ENCODE measurements at places on chromosomes 7 and 10.

GRCh38 chr10:128896963-128897362, 570.1 kb upstream of the MGMT start:
- no peak for DNase-seq

DNA sequence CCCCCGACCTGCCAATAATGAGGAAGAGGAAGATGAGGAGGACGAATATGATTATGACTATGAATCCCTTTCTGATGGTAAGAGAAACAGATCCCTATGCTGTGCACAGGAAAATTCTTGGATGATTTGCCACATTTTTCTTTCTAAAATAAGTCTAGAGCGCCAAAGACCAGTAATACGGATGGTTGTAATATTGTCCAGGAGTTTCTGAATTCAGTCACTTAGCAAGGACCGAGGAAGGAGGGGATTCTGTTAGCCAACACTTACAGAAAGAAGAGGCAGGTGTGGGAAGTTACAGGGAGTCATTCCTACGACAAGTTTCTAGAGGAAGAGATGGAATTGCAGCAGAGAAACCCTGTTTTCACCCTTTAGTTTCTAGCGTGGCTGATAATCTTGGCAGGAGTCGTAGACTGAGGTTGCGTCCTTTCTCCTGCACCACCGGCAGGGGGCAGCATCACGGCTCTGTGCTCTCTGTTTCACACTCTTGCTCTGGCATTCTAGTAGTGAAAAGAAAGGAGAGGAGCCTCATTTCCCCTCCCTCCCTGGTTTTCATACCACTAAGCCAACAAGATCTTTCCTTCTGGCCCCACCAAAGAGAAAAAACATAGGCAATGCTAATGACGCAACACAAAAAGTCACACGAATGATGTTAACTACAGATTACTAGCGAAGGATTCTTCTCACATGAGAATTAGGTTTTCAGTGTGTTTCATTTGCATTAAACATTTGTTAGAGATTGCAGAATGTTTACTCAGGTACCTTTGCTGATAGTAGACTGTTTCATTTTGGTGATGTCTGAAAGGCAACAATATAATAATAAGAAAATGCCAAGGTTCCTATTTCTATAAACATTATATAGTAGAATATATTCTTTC, 82.7 kb downstream of the NOC3L start:
- DNase-seq: peak; percentile 2

GRCh38 chr7:31814187-31814586, 127.2 kb downstream of the PPP1R17 start:
- DNase-seq: no peak

GRCh38 chr10:16271571-16271970, 165.2 kb upstream of the PTER start:
- no peak for DNase-seq

GRCh38 chr10:51462076-51462779, 237.2 kb downstream of the CSTF2T start:
- no peak for DNase-seq

DNA sequence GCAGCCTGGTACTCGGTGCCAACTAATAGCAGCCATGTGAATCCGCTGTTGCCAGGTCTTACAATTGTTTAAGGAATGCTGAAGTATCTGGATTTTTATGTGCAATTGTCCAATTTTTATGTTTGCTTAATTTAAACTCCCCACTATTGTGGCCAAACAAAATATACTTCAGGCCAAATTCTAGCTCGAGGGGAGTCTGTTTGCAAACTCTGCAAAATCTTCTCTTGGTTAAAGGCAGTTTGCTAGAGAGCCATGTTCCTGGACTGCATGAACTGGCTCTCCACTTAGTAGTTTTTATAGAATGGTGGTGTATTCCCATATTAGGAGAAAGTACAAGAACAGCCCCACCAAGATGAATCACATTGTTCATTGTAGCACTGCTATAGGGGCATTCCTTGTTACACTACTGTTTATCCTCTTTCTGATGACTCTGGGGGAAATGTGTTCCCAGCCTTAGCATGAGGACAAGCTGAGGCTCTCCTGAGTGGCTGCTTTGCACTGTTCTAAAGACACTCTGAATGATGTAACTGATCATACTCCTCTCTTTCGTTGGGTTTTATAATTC, 178.0 kb upstream of the GLI3 start:
- no peak for DNase-seq

- DNase-seq: no peak
Measured at GRCh38 chr7:157405914-157406810, 69.4 kb downstream of the DNAJB6 start.

DNA sequence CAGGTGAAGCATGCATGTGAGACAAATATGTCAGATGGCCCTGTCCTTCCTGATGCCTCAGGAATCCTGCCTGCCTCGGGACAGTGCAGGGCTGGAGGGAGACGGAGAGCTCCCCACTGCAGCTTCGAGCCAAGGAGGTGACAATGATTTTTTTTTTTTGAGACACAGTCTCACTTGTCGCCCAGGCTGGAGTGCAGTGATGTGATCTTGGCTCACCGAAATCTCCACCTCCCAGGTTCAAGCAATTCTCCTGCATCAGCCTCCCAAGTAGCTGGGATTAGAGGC, 68.8 kb downstream of the OAT start:
- no peak for DNase-seq

DNA sequence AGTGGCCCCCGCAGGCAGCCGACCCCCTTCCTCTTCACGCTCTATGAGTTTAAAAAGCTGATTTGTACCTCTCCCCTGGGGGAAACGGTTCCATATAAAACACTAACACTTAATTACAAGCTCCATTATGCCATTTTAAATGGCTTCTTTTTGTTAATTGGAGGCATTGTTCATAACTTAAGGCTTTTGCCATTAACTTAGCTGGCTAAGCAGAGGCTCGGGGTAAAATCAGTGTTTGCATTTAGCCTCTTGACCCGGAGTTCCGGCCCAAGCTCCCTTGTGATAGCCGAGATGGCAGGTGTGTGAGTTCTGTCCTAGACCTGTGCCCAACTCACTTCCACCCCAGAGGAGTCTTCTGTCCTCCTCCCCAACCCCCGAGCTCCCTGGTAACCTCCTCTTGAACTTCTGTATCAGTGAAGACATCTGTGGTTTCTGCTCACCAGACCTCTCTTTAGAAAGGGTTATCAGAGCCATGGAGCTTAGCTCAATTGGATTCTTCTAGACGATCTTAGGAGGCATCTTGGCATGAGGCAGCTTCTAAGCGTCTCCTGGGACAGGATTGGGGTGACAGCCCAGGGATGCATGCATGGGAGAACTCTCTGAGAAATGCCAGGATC, 34.2 kb upstream of the SH2B2 start:
- no peak for DNase-seq

DNA sequence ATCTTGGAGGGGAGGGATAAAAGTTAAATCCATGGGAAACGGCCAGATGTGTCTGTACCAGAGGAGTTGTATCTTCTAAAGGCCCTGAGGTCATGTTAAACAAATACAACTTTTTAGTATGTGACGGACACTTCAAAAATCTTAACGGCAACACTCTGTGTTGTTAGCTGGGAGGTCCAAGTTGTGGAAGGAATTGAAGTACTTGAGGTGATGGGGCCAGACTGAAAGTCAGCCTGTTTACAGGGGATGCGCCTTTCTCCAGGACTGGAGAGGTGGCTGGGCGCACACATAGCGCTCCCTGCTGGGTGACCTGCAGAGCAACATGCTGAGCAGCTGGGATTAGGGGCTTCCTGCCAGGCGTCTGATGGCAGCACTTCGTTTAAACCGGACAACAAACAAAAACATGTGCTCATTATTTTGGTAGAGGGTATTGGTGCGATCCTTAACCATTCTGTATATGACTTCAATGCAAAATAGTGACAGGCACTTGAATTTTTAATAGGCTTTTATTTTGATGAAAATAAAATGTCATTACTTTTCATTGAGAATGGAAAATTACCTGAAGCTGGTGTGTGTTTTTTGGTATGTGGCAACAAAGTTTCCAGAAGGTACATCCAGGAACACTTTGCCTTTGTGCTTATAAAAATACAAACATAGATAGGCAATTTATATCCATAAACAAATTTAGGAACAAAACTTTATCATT, 198.2 kb downstream of the MLLT10 start:
- no peak for DNase-seq

- DNase-seq: no peak
Measured at GRCh38 chr10:27568196-27569175, 64.4 kb downstream of the RAB18 start.

DNA sequence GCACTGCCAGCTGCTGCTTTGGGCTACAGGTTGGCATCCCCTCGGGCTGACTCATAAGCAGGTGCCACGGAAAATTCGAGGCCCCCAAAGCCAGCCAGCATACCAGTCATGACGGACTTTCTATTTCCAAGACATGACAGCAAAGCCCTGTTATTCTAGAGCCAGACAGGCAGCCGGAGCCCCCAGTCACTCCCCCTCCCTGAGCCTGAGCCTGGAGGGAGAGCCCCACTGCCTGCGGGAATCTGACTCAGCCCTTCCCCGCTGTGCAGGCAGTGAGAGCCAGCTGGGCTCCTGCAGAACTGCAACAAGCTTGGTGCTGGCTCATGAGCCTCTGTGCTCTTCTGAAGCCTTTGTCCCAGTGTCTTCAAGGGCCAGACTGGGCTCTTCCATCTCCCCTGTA, 15.8 kb downstream of the BTBD16 start:
- no peak for DNase-seq

DNA sequence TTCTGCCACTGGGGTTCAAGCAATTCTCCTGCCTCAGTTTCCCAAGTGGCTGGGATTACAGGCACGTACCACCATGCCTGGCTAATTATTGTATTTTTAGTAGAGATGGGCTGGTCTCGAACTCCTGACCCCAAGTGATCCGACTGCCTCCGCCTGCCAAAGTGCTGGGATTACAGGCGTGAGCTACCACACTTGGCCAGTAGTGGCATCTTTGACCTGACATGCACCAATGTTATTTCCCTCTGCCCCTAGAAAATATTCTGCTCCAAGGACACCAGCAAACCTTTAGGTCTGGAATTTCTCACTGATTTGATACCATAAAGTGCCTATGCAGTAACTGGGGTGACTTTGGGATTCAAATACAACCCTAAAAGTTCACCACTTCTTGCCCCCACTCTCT, 179.4 kb downstream of the ARID5B start:
- DNase-seq: no peak

GRCh38 chr10:50464004-50464409, 159.7 kb downstream of the SGMS1 start:
- DNase-seq: no peak

DNA sequence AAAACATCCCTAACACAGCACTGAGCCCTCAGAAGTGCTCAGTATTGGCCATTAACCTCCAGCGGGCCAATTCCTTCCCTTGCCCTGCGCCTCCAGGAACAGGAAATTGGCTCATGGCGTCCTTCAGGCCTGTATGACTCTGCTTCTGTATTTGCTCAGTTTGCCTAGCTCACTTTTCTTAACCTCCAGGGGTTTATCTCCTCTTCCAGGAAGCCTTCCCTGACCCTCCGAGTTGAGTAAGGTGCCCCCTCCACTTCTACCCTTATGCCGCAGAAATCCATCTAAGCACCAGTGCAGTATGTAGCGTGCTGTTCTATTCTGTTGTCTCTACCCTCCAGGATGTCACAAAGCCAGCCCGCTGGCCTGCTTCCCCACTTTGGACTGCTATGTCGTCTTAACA, 1.1 kb upstream of the SFXN4 start:
- no peak for DNase-seq

DNA sequence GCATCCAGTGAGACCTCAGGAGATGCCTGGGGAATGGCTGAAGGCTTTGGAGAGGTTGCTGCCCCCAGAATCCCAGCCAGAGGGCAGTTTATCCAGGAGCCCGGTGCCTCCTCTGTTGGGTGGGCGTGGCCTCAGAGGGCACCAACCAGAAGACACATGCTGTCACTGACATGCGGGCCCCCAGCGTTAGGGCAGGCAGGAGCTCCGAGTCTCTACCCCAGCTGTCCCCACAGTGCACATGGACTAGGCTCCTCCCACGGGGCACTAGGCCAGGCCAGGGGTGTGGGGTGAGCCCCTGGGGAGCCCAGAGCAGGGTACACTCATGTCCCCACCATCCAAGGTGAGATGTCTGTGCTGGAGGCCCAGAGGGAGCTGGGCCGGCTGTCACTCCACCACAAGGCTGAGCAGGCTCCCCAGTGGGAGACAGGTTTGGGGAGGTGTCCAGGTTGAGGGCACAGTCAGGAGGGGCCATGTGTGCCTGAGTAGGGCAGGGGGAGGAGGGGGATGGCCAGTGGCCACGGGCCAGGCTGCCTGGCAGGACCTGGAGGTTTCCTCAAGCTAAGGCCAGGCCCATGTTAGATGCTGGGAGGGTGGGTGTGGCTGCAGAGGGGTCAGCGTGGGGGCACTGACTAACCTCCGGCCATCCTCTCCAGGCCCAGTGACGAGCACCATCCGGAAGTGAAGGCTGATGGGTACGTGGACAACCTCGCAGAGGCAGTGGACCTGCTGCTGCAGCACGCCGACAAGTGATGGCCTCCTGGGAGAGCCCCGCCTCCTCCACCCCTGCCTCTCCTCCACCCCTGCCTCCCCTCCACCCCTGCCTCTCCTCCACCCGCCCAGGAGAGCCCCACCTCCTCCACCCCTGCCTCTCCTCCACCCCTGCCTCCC, 131.3 kb downstream of the FAM53B start:
- DNase-seq: no peak

DNA sequence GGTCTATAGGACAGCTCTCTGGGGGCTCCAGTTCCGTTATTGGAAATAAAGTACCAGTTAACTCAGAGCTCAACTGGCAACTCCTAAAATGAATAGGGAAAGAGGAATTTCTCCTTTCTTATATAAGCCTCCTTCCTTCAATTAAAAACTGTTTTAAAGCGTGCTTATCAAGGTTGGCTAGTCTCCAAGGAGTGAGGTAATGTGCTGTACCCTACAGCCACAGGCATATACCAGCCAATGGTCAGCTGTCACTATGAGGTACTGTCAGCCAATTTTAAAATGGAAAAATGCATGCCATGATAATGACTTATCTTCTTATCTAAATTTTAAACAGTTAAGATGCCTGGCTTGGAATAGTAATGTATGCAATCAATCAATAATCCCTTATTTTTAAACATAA, 76.2 kb downstream of the PLCE1 start:
- no peak for DNase-seq

- no peak for DNase-seq
Measured at GRCh38 chr10:123922126-123922525, 30.5 kb upstream of the CPXM2 start.

- no peak for DNase-seq
Measured at GRCh38 chr7:79615871-79616640, 162.6 kb upstream of the MAGI2 start.

- DNase-seq: no peak
Measured at GRCh38 chr10:102227050-102227449, 951 bp downstream of the ELOVL3 start.

GRCh38 chr10:102975483-102976379, 57.6 kb downstream of the CNNM2 start:
- DNase-seq: no peak

- no peak for DNase-seq
Measured at GRCh38 chr7:28748933-28749584, 209.1 kb downstream of the TRIL start.

DNA sequence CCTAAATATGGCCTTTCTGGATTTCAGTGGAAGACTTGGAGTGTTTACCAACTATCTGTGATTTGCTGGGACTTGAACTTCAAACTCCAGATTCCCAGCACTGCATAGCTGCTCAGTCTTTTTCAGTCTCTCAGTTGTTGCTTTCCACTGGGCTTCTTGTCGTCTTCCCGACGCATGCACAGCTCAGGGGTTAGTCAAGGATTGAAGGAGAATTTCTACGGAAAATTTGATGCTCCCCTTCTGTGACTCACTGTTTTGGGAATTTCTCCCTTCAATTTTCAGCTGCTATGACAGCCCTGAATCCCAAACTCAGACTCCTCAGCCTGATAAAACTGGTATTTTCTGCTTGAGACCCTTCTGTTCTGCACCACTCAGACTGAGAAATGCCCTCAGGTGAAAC, 91.7 kb downstream of the CYP26A1 start:
- DNase-seq: no peak

Measured in activated CD8-positive, alpha-beta memory T cell treated with anti-CD3 and anti-CD28 coated beads for 1 hour (primary cell).